ENCODE measurements at places on chromosomes 5 and 9.

GRCh38 chr5:10747678-10748622, 13.1 kb downstream of the DAP start:
- no peak for DNase-seq

DNA sequence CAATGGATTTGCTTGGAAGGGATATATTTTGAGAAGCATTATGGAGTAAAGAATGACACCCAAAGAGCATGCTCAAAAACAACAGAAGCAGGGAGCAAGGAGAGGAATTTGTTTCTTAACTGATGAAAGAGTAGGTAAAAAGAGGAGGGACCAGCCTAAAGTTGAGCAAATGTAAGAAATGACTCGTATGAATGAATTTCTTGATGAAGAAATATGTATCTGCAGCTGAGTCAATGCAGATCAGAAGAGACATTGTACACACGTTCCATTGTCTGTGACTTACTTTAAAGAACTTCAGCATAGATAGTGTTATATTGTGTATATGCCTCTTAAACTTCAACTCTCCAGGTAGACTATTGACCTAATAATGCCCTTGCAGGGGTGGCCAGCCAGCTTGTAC, 112.7 kb upstream of the NREP start:
- no peak for DNase-seq

DNA sequence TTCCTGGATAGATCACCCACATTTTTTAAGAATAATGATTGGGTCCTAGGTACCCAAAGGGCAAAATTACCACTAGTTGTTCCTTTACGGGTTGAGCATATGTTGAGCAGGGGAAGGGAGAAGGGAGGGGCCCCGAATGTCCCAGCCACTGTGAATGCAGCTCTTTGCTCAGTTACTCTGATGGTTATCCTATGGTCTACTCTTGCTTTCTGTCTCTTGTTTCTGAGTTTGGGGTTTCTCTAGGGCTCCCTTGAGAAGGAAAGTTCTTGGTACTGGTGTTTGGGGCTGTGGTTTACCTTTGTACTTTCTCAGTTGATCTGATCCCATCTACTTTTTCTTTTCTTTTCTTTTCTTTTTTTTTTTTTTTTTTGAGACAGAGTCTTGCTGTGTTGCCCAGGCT, 55.6 kb downstream of the ALG2 start:
- no peak for DNase-seq

GRCh38 chr5:14144586-14145434, 1.7 kb downstream of the TRIO start:
- peak; percentile 88 for DNase-seq
